ENCODE measurements at places on chromosomes 4 and X. TPM values are rescaled to one million over a fixed set of nuclear protein-coding genes. Genes with fewer than 3 reads are reported as not detected.
A peak's percentile ranks its signal among the peaks of the same experiment; 100 is the strongest.

- no peak for DNase-seq
Measured at GRCh38 chrX:130772776-130773143, 130.2 kb downstream of the ENOX2 start.

- DNase-seq = no peak
Measured at GRCh38 chr4:164765833-164766232, 11.9 kb downstream of the SMIM31 start.

DNA sequence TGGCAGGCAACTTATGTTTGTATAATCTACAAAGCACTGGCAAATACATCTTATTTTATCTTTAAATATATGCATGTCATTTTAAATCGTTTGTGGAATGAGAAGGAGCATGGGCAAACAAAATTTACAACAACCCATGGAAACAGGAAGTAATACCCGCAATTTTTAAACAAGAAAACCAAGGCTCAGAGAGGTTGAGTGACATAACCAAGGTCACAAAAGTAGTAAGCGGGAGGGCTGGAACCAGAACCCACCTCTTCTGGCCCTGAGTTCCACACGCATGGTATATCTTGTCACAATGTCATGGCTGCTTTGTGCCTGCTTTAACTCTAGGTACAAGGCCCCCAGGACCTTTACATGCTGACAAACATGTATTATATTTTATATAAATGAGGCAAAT is 52.9 kb downstream of the SLC7A11 start:
- DNase-seq = no peak

The MAGEA4 gene
- not detected for polyA plus RNA-seq

DNA sequence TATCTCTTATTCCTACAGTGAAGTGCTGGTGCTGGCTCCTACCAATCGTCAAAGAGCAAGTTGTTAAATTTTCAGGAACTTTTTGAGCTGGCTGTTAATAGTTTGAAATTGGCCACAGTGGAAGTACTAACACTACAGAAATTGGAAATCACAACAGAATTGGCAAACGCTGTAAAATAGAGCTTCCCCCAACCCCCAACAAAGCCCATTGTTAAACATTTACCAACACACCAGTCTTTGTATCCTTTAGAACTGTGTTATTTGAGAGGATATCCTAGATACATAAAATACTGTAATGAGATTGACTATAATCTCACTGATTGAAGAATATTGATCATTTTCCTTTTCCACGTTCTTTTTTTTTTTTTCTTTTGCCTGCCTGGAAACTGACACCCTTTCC is 37.4 kb downstream of the FAM241A start:
- no peak for DNase-seq

GRCh38 chr4:147163311-147163710 is 217.6 kb upstream of the TTC29 start:
- DNase-seq = no peak

DNA sequence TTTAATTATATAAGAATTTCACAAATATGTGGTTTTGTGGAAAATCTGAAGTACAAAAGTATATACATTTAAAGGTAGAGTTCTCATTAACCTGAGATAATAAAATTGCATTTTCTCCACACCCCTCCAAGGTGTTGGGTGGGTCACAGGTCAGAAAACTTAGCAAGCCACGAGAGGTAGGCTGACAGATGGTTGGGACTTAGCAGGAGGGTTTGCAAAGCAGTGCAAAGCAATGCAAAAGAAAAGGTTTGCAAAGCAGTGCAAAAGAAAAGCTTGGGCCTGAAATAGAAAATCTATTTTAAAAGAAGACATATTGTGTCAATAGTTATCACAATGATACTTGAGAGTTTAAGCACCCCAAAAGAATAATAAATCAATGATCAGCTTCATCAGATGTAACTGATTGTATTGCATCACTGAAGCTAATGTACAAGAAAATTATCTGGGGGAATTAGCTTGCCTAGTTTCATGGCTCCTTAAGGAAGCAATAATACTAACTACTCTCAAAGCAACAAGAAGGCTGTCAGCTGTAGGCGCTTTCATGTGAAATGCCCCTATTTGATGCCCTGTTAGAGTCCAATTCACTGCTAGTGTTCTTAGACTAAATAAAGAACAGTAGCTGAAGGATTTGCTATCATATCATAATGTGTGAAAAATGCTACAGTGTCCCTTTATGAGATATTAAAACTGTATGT is 319.5 kb downstream of the KCNIP4 start:
- no peak for DNase-seq

DNA sequence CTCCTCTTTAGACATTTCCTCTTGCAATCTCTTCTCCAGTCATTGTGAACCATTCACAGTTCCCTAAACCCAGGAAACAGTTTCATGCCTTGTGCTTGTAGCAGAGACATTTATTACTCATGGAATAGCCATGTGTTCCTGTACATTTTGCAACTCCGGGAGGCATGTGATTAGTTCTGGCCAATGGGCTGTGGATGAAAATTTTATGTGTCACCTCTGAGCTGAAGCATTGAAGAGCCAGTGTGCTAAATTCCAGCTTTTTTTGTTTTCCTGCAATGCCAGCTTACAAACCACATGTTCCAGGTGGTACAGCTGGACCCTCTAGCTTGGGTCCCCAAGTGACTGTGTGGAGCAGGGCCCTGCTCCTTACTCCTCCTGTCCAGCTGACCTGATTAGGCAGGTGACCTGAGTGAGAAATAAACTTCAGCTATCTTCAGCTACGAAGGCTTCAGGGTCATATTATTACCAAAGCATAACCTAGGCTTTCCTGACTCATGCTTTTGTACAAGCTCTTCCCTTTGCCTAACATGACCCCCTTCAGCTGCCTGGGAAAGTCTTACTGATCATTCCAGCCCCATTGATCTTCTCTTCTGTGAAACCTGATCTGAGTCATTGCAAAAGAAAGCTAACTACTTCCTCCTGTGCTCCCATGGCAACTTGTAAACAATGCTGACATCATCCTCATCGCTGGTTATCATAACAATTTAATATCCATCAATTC is 200.4 kb downstream of the PTTG2 start:
- DNase-seq = no peak

GRCh38 chr4:87910795-87911194 is 64.7 kb upstream of the SPP1 start:
- no peak for DNase-seq

- DNase-seq = no peak
Measured at GRCh38 chr4:126611900-126612299, 1020.9 kb upstream of the INTU start.

The RP2 gene
- 15.0 TPM for polyA plus RNA-seq

DNA sequence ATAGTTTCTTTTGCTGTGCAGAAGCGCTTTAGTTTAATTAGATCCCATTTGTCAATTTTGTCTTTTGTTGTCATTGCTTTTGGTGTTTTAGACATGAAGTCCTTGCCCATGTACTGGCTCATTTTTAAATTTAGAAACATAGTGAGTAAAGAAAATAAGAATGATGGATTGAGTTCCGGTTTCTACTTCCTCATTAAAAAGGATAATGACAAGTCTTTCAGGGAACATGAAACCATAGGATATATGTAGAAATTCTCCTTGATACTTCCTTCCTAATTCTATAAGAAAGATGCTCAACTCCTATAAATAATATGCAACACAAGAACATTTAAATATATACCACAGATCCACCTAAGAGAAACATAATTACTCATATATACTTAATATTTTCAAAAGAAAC is 240.9 kb downstream of the BANK1 start:
- DNase-seq = no peak

- no peak for DNase-seq
Measured at GRCh38 chr4:170306208-170306607, 216.5 kb upstream of the AADAT start.

DNA sequence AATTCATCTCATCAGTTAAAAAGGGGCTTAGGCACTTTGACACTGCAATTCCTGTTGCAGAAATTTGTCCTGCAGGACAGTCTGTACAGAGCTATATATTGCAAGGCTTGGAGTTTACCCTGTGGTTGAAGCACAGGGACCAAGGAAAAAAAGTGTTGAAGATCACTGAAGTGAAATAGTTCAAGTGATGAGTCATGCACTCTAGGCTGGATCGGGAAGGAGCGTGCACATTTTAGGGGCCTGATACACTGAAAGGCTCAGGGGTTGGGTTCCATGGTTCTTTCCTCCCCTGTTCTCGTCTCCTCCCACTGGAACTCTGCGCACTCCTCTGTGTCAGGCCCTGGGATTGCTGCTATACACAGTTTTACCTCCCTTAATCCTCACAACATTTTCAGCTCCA is 104.9 kb upstream of the ARMCX2 start:
- DNase-seq = no peak

GRCh38 chr4:150219841-150220240 is 141.6 kb downstream of the DCLK2 start:
- no peak for DNase-seq

DNA sequence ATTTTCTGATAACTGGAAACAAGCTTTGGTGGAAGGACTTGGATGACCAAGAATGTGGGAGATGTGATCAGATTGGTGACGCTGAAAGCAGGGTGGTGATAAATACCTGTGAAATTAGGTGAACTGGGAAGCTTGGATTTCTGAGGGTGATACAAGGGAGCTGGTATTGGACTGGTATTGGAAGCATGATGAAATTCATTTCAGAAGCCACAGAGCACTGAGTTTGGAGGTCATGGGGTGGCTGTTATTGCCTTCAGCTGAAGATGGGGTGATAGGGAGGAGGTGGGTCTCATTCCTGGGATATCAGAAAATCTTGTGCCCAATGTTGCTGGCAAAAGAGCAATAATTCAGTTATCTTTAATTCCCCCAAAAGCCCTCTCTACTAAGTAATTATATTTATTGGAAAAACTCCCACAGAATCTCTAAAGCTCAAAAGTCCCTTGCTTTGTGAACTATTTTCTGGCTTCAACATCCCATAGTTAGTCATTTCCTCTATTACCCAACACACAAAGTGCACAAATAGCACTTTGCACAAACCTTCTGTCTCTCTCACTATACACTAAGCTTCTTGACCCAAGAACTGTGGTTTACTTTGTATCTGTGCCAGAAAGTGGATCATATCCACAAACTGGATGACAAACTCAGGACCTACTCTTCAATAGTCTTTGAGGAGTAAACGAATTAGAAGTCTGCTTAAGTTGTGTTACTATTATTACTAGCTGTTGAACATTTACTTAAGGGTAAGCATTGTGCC is 23.1 kb upstream of the CAMK2D start:
- DNase-seq = no peak

- no peak for DNase-seq
Measured at GRCh38 chr4:183205193-183205592, 106.1 kb downstream of the WWC2 start.

DNA sequence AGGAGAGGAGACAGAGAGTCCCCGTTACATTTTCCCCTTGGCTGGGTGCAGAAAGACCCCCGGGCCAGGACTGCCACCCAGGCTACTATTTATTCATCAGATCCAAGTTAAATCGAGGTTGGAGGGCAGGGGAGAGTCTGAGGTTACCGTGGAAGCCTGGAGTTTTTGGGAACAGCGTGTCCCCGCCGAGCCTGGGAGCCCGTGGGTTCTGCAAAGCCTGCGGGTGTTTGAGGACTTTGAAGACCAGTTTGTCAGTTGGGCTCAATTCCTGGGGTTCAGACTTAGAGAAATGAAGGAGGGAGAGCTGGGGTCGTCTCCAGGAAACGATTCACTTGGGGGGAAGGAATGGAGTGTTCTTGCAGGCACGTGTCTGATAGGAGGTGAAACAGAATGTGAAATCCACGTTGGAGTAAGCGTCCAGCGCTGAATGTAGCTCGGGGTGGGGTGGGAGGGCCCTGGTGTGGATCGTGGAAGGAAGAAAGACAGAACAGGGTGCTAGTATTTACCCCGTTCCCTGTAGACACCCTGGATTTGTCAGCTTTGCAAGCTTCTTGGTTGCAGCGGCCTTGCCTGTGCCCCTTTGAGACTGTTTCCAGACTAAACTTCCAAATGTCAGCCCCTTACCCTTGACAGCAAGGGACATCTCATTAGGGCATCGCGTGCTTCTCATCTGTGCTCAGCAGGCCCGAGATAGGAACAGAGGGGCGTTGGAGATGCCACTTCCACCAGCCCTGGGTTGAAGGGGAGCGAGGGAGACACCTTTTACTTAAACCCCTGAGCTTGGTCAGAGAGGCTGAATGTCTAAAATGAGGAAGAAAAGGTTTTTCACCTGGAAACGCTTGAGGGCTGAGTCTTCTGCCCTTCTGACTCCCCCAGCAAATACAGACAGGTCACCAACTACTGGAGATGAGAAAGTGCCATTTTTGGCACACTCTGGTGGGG is 2.7 kb downstream of the SHOX start:
- DNase-seq = no peak

GRCh38 chr4:1368421-1369090 is 21.5 kb downstream of the UVSSA start:
- no peak for DNase-seq

GRCh38 chr4:102439812-102440211 is 61.3 kb upstream of the NFKB1 start:
- DNase-seq = no peak

The NR3C2 gene
- 16.2 TPM for polyA plus RNA-seq

The ZNF732 gene
- 3.7 TPM for polyA plus RNA-seq

DNA sequence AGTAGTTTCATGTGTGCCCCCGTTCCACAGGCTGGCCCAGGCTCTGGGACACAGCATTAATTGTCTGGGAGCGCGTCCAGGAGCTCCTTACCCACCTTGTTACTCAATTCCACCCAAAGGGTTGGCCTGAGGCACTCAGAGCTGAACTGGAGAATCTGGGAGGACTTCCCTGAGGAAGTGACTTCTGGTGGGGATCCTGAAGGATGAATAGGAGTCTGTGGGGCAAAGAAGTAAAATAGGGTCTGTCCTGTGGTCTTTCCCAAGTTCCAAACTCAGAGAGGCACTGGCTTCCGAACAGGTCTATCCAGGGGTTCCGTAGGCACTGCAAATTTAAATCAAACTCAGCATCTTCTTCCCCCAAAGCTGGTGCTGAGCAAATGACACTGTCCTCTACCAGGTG is 204.3 kb downstream of the AFAP1 start:
- no peak for DNase-seq

DNA sequence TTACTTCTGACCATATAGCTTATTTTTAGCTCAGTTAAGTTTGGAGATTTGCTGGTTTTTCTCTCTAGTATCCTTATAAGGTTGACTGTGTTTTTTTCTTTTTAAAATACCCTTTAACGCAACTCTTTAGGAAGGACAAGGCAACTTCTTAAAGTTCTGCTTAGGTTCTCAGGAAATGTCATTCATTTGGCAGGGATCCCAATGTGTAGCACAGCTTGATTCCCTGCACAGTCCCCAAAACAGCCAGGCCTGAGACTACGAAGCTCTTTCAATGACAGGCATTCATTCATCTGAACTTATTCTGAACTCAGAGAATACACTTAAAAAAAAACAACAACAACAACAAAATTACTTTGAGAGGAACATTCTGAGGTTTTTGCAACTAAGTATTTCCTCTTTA is 1765.8 kb downstream of the PCDH7 start:
- peak; percentile 17 for DNase-seq

- DNase-seq = no peak
Measured at GRCh38 chrX:39104745-39105144, 303.5 kb downstream of the MID1IP1 start.

The CLIC2 gene
- polyA plus RNA-seq = 4.0 TPM

GRCh38 chr4:72665171-72665968 is 96.3 kb upstream of the ADAMTS3 start:
- DNase-seq = no peak

GRCh38 chr4:146488495-146489174 is 33.1 kb downstream of the SLC10A7 start:
- peak; percentile 4 for DNase-seq

GRCh38 chr4:127181001-127181400 is 451.8 kb upstream of the INTU start:
- DNase-seq = no peak

The ZMAT1 gene
- polyA plus RNA-seq = 48.0 TPM

- DNase-seq = no peak
Measured at GRCh38 chr4:148477276-148477675, 35.1 kb upstream of the NR3C2 start.

- DNase-seq = peak; percentile 32
Measured at GRCh38 chrX:73944563-73944908, 359.4 kb upstream of the ZCCHC13 start.

GRCh38 chrX:103250977-103251376 is 4.0 kb downstream of the TCEAL8 start:
- DNase-seq = no peak
